ENCODE measurements at places on chromosomes 11 and 22. TPM values are rescaled to one million over a fixed set of nuclear protein-coding genes. Genes with fewer than 3 reads are reported as not detected.

Gene JRKL
- total RNA-seq: 5.4 TPM

Gene B3GAT1
- total RNA-seq: 0.74 TPM

Gene GRIK4
- total RNA-seq: 0.25 TPM

DNA sequence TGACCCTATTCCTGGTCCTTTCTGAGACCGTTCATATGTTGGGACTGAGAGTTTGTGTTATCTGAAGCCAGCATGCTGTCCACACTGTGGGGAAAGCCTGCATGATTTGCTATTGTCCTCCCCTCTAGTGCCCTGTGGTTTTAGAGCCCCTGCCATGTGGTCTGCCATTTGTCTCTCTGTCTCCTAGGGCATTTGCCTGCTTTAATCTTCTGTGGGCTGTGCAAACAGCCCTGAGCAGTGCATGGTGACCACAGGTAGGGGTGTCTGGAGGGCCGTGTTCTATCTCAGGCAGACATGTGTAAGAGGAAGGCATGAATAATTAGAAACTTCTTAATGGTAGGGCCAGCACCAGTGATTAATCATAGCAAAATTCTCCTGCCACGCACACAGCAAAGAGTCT is 23.0 kb downstream of the AMPD3 start:
- DNase-seq: no peak

- DNase-seq: no peak
Measured at GRCh38 chr22:47600281-47600680, 837.8 kb downstream of the TBC1D22A start.

Gene VPREB1
- not detected for total RNA-seq

Gene FREY1
- not detected for total RNA-seq

Gene TRIM48
- not detected for total RNA-seq

- no peak for DNase-seq
Measured at GRCh38 chr11:67646535-67647336, 3.8 kb downstream of the ACY3 start.

DNA sequence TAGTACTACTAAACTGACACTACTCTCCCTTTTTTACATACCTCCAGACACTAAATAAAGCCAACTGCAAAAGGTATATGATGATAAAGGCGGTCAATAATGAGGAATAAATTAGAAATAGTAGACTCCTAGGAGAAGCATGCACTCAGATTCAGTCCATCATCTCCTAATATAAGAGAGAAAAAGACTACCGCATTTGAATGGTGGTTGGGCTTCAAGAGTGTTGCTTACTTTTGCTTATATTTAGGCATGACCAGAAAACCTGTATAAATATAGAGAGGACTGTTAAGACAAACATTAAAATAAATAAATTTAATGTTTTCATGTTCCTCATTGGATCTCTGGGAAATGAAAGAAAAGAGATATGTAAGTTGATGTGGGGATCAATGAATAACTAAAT is 1137.0 kb downstream of the FAM181B start:
- no peak for DNase-seq

DNA sequence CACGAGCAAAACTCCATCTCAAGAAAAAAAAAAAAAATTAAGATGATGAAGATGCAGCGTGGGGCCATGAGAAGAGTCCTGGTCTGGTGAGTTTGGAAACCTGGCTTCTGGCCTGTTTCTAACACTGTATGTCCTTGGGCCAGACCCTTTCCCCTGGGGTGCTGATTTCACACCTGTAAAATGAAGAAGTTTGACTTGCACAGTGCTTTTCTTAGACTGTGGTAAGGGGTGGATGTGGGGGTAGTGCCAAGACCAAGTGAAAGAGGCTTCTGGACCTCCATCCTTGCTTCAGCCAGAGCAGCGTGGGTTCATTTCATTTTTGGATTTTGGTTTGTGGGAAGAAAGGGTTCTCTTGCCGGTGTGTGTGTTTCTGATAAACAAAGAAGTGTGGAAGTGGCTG is 42.1 kb downstream of the PTPRJ start:
- DNase-seq: no peak

DNA sequence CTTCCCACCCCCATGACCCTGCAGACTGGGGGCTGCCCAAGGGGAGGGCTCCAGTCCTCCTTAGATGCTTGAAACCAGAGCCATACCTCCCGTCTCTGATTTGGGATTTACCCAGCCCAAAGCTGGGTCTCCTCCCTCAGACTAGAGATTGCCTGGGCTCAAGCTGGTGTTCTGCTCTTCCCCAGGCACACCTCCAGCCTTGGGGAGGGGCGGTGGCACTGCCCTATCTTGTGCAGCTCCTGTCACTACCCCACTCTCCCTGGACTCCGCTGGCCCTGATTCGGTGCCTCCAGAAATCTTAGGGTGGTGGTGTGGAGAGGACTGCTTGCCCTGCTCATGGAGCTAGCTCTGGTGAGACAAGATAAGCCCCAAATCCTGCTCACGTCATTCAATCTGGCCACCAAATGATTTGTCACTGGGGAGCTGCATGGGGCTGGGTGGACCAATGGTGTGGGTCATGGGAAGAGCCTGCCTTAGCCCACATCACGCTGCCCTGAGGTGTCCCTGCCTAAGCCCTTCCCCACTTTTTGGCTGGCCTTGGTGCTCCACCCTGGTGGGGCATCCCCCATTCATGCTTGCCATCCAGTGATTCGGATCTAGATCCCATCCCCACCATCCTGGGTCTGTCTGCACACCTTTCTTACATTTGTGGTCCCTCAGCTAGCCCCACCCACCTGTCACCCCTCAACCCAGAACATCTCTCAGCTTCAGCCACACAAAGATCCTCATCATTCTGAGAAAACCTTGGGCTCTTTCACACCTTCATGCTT is 87.7 kb downstream of the PDE2A start:
- no peak for DNase-seq

Gene NDUFV1
- total RNA-seq: 254 TPM
